ENCODE measurements at places on chromosomes 5 and 9. TPM values are rescaled to one million over a fixed set of nuclear protein-coding genes. Genes with fewer than 3 reads are reported as not detected.

DNA sequence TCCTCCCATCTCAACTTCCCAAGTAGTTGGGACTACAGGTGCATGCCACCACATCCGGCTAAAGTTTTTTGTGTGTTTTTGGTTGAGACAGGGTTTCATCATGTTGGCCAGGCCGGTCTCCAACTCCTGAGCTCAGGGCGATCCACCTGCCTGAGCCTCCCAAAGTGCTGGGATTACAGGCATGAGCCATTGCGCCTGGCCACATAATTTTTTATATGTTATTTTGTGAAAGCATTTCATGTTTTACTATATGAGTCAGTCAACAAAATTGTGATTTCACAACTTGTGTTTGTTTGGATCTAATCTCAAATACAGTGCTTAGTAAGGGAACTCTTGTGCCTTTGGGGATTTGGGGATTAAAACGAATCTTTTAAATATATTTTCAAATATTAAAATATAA, 20.0 kb upstream of the FAM120AOS start:
- DNase-seq, result no peak

The NKD2 gene
- 14.4 TPM for total RNA-seq

The SLC36A3 gene
- total RNA-seq, result not detected

DNA sequence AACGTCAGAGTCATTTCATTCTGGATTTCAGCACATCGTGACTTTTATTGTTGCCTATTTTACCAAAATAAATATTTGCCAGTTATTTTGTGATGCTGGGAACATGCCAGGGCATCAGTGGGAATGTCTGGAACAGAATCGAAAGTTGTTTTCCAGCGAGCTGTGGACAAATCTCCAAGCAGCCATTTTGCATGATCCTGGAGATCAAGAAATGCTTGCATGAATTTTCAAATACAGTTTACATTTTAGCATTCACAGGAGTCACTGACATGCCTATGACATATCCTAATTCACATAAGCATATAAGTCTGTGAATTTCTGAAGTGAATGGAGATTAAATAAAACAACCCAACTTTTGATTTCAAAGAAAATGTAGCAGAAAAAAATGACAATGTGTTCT, 119.4 kb downstream of the VCAN start:
- DNase-seq, result no peak

GRCh38 chr9:132507670-132508469, 74.5 kb upstream of the BARHL1 start:
- DNase-seq, result peak; percentile 48

- no peak for DNase-seq
Observed at GRCh38 chr9:22440841-22441240, 5.8 kb upstream of the DMRTA1 start.

DNA sequence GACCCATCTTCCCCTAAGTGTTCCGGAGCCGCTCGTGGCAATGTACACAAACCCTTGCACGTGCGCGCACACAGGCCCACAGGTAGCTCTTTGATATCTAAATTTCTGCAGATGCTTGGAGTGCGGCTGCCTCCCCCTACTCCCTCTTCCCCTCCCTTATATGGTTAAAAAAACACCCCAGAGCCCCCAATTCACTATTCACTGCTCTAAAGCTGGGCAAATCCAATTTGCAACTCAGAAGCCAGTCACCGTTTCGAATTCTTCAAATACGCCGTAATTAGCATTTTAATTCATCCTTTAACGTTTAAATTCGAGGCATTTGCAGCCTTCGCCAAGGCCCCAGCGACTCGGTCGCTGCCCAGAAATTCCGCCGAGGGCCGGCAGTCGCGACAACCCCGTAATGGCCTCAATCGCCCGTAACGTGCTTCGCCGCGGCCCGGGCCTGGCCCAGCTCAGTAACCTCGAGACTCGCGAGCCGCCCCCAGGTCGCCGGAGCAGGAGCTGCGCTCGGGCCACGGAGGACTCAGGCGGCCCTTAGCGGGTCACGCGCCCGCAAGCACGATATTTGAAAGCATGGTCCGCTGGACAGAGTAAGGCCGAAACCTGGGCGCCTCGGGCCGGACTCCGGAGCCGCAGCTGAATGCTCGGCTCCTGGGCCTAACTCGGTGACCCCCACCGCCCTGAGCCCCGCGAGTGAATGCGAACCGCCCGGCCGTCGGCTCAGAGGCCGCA, 1.3 kb downstream of the IRX2 start:
- no peak for DNase-seq

DNA sequence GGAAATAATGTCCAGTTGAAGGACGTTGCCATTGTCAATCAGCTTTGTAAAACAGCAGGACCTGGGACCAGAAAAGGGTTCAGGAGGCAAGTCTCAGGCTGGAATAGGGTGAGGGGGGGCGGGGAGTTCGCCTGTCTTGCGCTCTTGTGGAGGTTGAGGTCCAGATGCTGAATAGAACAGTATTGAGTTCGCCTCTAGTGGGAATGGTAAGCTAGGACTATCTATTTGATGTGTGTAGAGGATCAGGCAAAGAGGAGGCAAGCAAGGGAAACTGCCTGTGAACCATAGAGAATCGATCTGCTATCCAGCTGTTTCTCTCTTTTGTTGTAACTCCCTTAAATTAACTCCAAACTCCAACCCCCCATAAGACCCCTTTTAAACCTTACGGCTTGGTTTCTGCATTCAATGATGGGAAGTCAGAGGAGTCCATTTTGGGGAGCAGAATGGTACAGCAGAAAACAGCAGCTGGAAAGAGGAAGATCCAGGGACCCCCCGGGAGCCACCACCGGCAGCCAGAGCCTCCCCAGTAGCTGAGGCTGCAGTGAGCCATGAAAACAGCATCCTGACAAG, 133.7 kb downstream of the SLC28A3 start:
- DNase-seq, result no peak

DNA sequence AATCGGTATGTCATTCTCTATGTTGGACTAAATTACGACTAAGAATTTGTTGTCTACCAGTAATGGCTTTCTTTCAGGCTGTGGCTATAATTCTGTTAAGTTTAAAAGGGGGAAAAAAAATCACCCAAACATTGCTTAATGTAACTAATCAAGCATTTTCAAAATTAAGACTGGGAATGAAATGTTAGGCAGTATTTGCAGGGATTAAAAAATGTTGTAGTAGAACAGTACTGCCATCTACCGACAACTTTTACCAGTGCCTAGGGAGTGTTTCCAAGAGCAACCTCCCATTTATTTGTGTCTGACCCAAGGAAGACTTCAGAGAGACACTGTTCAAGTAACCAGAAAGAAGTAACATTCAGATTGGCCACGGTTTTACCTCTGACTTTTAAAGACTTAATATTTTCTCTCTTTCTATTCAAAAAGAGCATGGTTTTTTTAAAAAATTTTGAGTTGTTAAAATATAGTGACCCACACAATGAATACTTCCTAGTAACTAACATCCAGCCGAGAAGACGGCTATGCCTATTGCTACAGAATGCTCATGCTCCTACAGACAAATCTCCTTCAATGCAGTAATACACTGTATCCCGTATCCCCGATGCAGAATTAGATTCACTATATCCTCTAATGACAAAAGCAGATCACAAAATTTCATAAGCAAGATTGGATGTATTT, 92.4 kb downstream of the ARL15 start:
- DNase-seq, result no peak

DNA sequence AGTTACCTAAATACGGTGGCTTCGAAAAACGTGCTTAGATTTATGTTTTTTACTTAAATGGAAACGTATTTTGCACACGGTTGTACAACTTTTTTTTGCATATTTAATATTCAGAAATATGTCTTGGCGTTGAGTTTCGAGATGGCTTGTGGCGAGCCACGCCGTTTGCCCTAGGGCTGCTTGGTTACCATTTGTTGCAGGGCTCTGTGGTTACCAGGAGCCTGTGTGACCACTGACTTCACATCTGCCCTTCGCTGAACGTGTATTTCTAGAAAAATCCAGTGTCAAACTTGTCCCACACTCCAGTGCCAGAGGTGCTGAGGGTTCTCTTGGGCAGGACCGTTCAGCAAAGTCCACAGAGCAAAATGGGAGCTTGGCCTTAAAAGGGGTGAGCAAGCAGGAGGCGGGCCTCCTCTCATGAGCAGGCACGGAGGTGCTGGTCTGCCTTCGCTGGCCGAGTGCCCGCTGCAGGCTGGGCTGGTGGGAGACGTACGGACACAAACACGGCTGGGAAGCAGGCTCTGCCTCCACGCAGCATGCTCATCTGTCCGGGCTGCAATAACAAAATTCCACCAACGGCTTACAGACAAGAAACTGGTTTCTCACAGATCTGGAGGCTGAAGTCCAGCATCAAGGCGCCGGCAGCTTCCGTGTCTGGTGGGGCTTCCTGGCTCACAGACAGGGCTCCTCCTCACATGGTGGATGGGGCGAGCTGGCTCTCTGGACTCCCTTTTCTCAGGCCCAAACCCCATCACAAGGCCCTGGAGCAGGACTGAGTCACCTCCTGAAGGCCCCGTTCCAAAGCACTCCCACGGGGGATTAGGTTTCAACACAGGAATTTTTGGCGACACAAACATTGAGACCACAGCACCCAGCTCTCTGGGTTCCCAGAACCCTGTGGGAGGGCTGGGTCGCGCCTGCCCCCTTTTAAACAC, 5.4 kb downstream of the MRPL36 start:
- DNase-seq, result no peak

GRCh38 chr9:136044971-136045594, 50.0 kb downstream of the NACC2 start:
- no peak for DNase-seq

DNA sequence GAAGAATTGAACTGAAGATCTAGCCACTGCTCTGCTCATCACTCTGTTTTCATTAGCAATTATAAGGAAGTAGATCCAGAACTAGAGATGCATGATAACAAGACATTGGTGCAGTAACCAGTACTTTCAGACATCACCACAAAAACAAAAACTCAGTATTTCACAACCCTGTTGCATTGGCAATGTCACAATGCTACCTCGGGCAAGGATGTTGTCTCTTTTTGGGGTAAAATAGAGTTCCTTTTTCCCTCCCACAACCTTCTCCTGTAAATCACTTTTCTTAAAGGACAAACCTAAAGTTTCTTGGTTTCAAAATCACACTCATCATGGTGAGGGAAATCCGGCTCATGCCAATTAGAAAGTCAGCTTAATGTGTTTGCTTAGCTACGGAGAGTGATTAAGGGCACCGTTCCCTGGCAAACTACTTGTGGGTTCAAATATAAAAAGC, 420.1 kb upstream of the MEF2C start:
- no peak for DNase-seq

The IFNA21 gene
- total RNA-seq, result not detected

The ADAMTS6 gene
- 1.4 TPM for total RNA-seq

DNA sequence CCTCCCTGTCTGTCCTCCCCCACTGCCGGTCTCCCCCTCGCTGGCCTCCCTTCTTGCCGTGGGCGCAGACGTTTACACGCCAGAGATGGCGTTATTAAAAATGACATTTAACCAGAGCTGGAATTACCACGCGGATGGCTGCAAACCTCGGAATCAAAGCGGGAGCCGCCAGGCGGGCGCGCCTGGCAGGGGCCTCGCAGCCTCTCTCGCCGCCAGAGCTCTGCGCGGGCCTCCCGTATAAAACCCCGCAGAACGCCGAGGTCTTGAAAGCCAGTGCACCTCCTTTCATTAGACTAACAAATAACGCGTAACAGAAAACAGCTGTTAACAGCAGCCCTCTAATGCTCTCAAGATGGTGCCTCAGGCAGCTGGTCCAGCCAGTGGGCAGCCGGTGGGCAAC, 10.2 kb downstream of the PRRX2 start:
- no peak for DNase-seq

The PAM gene
- 59.9 TPM for total RNA-seq

DNA sequence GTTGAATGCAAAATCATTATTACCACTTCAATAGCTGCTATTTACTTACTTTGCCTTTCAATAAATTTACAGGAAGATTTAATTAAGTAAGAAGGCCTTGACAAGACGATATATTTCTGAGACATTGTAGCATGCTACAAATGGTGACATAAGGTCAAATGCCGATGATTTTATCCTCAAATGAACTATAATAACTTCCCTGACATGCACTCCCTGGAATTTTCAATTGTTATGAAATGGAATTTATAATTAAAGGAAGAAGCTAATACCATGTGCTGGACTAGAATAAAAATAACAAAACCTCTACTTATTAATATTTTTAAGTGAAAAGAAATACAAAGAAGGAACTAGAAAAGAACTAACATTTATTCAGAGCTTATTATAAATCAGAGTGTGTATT, 30.2 kb upstream of the ITGA1 start:
- DNase-seq, result no peak

The BTNL9 gene
- total RNA-seq, result 0.09 TPM

The NIM1K gene
- 0.76 TPM for total RNA-seq

The ARID3C gene
- total RNA-seq, result 0.21 TPM

GRCh38 chr9:15942831-15943424, 390.1 kb downstream of the CCDC171 start:
- DNase-seq, result no peak

GRCh38 chr5:100852988-100853449, 50.1 kb downstream of the ST8SIA4 start:
- no peak for DNase-seq

GRCh38 chr9:36194326-36195000, 3.7 kb downstream of the CLTA start:
- no peak for DNase-seq

- no peak for DNase-seq
Observed at GRCh38 chr9:127535834-127536233, 76.2 kb upstream of the STXBP1 start.

DNA sequence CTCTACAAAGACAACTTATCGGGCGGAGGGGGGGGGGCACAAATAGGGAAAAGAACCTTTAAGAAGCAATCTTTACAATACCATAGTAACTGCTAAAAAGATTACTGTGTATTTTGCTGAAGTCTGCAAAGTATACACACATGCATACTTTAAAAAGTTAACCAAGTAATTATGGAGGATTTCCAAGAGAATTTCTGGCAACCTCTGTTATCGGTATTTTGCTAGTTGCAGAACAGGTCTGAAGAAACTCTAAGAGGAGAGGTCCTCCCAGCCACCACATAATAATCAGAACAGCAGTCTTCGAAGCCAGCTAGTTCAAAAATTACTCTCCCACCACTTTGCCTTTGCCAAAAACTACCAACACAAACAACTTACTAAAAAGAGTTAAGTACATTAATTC, 56.1 kb downstream of the UBAP2 start:
- DNase-seq, result no peak

DNA sequence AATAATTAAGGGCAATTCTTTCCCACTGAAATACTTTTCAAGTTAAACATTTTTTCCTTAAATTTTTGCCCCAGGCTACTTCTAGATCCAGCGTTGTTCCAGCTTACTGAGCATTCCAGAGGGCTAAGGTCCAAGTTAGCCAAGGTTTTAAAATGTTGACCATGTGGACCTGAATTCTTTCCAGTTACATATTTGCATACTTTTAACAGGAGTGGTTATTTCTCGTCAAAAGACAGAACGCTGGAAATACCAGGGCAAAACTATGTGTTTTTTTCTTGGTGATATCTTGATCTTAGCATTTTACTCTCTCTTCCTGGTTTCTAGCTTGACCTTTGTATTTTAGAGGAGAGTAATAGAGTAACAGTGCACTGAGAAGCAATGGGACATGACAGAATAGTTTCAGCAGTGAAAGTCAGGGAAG, 32.8 kb downstream of the TMC1 start:
- no peak for DNase-seq
